ENCODE measurements at places on chromosomes 2 and 18. TPM values are rescaled to one million over a fixed set of nuclear protein-coding genes. Genes with fewer than 3 reads are reported as not detected.

DNA sequence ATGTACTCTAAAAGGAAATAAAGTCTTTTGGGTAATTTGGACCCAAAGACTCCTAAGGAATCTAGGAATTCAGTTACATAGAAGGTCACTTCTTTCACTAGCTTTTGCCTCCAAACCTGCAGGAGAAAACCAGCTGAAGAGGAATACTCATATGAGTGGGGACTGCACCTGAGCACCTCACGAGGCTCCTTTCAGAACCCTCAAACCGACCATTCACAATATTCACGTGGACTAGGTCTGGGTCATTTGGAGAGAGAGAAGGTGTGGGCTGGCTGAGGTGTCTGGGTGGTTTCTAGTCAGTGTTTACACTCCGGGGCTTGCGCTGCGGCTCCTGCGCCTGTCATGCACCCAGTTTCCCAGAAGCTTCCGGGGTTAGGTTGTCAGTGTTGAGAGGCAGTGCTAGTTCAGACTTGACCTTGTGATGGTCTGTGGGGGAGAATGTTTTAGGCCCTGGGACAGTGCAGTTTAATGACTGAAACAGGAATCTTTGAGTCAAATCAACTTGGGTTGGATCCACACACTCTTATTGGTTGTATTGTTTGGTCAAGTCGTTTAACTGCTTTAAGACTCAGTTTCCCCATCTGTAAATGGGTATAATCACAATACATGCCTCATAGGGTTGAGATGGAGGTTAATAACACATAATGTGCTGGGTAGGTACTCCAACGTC lies 78.4 kb downstream of the LIMS1 start:
- no peak for DNase-seq

- no peak for DNase-seq
Measured at GRCh38 chr2:29490045-29490444, 374.8 kb downstream of the CLIP4 start.

GRCh38 chr2:150425121-150425955 lies 62.1 kb downstream of the RND3 start:
- no peak for DNase-seq

GRCh38 chr2:152307863-152308262 lies 27.1 kb upstream of the FMNL2 start:
- no peak for DNase-seq

NXPH2 gene
- 15.7 TPM for total RNA-seq
